Fibroblast of mammary gland (primary cell): ENCODE measurements at places on chromosomes 3 and 15.
A peak's percentile ranks its signal among the peaks of the same experiment; 100 is the strongest.

DNA sequence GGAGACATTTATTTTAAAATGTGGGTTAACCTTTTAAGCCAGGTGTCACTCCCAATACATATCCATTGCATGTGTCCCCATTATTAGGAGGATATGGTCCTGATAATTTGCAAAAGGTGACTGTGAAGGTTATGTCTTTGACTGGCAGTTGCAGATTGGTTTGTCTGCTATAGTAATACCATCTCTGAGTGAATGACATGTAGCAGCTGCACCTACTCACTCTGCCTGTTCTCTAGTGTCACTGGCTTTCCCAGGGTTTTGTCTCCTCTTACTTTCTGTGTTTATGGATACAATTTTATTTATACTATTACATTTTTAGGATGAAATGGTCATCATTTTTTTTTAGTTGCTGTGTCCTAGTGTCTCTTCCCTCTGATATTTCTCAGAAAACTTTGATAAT, 393.2 kb downstream of the C3orf38 start:
- no peak for DNase-seq

DNA sequence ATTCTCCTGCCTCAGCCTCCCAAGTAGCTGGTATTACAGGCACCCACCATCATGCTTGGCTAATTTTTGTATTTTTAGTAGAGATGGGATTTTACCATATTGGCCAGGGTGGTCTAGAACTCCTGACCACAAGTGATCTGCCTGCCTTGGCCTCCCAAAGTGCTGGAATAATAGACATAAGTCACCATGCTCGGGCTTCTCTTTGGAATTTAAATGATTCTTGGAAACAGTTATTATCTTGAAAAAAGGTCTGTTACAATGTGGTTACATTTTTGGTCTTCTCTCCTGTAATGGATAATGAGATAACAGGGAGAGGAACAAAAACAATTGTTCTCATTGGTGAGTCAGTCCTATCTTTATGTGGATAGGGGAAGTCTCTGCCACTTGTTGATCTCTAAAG, 59.8 kb upstream of the AADACL2 start:
- no peak for DNase-seq

DNA sequence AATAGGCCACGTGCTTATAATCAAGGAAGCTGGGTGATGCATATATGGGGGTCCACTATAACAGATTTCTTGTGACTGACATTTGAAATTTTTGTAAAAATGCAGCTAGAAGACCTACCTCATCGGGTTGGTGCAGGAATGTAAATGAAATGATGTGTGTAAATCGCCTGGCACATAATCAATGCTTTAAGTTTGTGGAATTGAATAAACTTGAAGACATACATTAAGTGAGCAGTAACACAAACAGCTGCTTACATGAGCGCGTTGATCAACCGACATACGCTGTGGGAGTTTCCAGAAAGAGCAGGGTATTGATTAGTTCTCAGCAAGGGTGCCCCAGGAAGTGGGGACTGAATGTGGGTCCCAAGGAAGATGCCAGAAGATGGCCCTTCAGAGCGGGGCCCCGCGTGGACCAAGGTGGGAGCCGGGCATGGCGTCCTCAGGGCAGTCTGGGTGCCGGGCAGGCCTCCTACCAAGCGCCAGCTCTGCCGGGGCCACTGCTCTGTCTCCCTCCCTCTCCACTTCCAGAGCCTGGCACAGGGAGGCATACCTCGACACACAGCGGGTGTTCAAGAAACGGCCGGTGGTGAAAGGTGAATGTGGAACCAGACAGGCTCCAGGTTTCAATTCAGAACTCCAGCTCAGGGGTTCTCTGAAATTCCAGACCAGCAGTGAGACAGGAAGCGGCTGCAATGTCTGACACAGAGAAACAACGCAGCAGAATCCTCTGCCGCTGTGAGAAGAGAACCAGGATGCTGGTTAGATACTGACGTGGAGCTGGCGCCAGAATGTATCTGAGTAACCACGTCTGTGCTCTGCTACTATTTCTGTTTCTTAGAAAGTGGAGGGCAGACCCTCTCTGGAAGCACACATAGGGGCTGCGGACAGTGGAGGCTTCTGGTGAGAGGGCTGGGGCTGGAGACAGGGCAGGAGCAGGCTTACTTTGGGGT, 12.6 kb downstream of the BFSP2 start:
- peak; percentile 56 for DNase-seq

DNA sequence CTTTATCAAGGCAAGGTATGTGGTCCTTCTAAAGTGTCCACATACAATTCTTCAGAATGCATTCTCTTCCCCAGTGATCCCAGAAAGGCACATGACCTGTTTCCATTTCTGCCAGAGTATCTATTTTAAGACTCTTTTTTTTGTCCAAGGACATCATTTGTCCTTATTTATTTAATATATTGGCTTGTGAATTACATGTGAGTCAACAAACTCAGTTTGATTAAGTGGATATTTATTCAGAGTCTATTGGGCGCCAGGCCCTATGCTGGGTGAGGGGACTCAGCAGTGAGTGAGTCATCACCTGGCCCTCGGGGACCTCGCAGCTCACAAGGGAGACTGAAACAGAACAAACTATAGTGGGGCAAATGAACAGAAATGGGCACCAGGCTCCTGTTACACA, 136.8 kb downstream of the SNRK start:
- DNase-seq, result peak; percentile 76

- peak; percentile 68 for DNase-seq
These were observed 1.9 kb downstream of the CHST2 start for GRCh38 chr3:143121241-143122088.

DNA sequence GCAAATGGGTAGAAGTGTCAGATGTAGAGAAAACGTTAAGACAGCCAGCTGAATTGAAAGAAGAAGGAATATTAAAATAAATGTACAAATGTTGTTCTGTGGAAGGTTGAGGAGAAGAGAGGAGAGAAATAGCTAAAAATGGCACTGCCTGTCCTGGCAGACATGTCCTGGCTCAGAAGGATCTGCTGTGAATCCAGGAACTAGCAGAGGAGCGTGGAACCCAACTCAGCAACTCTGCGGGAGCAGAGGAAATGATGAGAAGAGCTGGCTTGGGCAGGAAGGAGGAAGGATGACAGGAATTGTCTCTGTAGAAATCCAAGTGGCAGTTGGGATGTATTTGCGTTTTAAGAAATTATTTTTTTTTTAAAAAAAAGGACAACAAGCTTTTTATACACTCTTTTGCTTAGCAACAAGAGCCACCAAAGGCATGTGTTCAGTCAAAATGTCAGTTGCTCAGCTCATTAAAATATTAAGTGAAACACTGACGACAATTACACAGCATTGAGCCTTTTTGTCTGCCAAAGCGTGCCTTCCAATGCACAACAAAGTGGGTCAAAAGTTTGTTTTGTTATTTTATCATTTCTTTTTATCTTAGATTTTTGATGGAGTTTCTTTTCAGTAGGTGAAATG, 16.1 kb downstream of the NANOGP8 start:
- DNase-seq, result no peak

DNA sequence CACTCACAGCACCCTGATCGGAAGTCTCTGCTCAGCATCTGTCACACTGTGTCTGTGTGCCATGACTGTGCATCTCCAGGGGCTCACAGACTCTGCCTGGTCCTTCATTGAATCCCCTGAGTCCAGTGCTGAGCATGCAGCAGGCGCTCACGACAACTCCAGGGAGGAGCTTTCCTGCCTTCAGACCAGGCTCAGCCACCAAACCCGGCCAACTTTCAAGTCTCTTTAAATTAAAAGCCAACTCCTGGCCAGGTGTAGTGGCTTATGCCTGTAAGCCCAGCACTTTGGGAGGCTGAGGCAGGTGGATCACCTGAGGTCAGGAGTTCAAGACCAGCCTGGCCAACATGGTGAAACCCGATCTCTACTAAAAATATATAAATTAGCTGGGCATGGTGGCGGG, 24.2 kb downstream of the GRAMD2A start:
- no peak for DNase-seq

- peak; percentile 31 for DNase-seq
These were observed 280.8 kb upstream of the UBE2E2 start for GRCh38 chr3:22922317-22922716.

- no peak for DNase-seq
These were observed 8.4 kb downstream of the RAB6B start for GRCh38 chr3:133887074-133887802.

DNA sequence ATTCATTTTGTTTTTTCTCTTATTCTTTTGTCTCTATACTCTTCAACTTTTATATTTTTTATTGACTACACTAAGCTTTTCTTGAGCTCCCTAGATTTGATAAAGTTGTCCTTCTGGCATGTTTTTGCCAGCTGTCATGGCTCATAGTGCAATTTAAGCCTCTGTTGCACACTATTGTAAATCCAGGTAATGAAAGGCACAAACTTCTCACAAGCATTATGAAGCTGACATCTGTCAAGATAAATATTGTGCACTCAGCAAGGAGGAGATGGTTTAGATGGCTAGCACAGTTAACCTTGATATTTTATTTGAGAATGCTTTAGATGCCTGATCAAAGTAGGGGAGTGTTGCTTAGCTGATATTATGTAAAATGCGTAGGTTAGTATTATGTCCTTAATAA, 1280.9 kb downstream of the NSUN3 start:
- no peak for DNase-seq

GRCh38 chr3:193270451-193270850, 29.4 kb downstream of the PLAAT1 start:
- no peak for DNase-seq

DNA sequence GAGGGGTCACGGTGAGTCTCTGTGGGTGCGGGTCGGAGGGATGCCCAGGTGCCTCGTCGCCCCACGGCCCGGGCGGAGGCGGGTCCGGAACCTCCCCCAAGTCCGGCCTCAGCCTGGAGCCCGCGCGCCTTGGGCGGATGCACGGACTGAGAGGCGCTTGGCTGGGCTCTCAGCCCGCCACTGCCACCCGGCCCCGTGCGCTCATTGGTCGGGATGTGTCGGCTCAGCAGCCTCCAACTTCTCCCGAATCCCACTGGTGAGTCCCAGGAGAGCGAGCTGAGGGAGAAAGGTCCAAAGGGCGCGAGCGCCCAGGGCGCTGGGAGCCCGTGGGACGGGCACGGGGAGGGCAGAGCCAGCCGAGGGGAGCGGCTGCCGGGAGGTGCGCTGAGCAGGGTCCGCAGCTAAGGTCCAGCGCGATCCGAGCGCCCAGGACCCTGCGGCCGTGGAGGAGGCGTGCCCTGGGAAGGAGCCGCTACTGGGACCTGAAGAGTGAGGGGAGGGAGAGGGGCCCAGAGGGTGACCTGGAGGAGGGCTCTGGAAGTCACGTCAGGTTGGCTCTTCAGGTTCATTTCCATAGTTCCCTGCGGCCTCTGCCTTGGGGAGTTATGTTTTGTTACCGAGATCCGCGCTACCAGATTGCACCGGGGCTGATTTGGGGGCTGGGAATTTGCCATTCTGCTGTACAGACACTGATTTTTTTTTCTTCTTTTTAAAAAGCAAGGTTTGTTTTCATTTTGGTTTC, at the start of gene MME:
TSS of gene MME (plus strand) at position 574 of the 742 bp plus-strand sequence. CDS start 3,849 bp downstream, outside the sequence.
- DNase-seq, result peak; percentile 82

DNA sequence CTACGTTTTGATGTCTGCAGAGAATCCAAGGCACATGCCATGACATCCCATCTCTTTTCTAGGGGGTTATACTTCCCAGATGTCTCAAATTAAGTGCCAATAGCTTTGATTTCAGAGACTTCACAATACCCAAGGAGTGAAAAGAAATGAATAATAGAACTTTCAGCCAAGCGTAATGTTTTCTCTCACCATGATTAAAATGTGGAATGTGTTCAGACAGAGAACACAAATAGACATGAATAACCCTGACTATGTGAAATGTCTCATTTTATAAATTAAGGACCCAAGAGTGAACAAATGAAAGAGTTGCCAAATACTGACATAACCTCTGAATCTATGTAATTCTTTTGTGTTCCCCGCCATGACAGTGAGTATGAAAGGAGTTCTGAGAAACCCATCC, 123.6 kb upstream of the GAP43 start:
- DNase-seq, result no peak

DNA sequence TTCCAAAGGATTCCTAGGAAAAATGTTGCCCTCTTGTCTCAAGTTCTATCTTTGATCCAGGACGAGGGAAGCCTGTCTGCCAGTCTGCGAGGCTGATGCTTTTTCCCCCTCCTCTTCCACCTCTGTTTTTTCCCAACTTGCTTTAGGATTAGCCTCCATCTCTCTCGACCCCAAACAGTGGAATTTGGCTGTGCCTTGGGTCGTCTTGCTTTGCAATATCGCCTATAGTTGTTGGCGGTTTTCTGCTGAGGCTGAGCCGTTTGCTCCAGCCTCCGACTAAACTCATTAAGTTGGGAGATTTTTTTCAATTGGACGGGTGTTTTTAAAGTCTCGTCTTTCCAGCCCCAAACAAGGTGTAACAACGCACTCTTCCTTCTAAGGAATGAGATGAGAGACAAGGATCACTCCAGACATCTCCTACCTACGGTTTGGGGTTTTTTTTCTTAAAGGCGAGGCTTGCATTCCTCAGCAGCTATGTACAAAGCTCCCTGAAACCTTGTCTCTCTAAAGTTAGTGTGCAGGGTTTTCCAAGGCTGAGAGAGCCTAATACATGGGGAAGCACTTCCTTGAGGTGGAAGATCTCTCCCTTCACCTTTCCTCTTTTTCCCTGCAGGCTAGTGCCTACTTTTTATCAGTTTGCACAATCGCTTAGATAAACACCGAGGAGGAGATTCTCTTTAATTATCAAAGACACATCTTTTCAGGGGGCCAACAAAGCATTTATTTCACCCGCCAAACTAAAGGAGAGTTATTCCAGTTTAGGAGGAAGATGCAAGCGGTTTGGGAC, 4.8 kb upstream of the NR2F2 start:
- DNase-seq, result peak; percentile 57

- DNase-seq, result no peak
These were observed 51.2 kb downstream of the FGF12 start for GRCh38 chr3:192675958-192676649.

DNA sequence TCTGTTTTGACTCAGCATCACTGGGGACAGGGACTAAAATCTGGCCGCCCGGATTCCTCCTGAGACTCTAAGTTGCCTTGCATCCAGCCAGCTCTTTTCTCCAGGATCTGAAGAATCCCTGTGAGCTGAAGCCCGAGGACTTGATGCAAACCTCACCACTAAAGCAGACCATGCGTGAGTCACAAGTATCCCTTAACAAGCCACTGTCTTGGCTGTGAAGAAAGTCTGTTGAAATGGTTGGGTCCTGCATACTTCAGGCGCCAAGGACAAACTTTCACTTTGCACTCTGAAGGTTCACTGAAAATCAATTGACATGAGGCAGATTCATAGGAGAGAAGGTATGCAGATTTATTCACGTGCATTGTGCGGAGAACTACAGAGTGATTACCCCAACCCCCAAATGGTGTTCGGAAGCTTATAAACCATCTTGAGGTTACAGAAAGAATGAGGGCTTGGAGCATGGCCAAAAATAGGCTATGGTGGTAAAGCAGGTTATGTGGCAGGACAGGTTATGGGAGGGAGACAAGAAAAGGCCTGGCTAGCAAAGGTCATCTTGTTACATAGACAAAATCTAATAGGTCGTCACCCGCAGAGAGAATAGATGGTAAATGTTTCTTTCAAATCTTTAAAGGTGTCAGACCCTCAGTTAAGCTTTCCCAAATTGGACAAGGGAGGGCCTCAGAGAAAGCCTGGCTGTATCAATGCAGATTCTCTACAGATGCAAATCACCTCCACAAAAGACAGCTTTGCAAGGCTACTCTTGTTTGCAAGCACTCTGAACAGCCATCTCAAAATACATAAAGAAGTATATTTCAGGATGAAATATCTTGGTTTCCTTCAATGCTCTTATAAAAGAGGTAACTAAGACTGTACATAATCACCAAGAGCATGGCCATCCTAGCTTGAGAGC, 126.3 kb upstream of the PLAAT1 start:
- no peak for DNase-seq

- peak; percentile 6 for DNase-seq
These were observed 85.1 kb upstream of the MYRIP start for GRCh38 chr3:39724233-39724846.

GRCh38 chr3:65233561-65233960, 545.8 kb upstream of the ADAMTS9 start:
- DNase-seq, result no peak
